Umbilical cord (tissue), 2 donors: ENCODE measurements at places on chromosomes 4 and X.

DNA sequence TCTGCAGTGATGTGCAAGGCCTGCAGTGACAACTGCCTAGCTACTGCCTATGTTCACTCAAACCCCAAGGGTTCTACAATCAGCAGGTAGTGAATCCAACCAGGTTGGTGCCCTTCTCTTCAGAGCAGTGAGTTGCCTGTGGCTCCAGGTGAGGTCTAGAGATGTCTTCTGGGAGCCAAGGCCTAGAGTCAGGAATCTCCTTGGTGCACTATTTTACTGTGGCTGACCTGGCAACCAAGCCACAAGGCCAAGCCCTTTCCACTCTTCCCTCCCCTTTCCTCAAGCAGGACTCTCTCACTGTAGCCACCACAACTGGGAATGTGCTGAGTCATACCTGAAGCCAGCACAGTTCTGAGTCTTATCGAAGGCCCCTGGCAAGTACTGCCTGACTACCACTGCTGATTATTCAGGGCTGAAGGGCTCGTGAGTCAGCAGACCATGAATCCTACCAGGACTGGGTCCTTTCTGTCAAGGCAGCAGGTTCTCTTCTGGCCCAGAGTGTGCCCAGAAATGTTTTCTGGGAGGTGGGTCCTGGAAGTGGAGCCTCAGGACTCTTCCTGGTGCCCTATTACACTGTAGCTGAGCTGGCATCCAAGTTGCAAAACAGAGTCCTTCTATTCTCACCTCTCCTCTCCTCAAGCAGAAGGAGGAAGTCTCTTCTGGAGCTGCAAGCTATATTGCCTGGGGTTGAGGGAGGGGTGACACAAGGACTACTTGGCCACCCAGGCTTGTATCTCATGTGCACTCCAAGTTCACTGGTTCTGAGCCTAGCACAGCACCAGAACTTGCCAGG lies 111.6 kb downstream of the BTC start:
- peak; percentile 9 for DNase-seq

- DNase-seq: peak; percentile 58
Observed at GRCh38 chr4:40594261-40595178, 35.1 kb downstream of the RBM47 start.

GRCh38 chrX:154784149-154784995 lies 20.9 kb downstream of the MPP1 start:
- no peak for DNase-seq

GRCh38 chrX:281166-281999 lies at the start of gene PLCXD1:
Gene PLCXD1 (plus strand): TSS chrX:281381. CDS start chrX:284188, 2,807 bp downstream.
- DNase-seq: peak; percentile 89

- peak; percentile 39 for DNase-seq
Observed at GRCh38 chr4:129641179-129641578, 545.2 kb downstream of the C4orf33 start.

DNA sequence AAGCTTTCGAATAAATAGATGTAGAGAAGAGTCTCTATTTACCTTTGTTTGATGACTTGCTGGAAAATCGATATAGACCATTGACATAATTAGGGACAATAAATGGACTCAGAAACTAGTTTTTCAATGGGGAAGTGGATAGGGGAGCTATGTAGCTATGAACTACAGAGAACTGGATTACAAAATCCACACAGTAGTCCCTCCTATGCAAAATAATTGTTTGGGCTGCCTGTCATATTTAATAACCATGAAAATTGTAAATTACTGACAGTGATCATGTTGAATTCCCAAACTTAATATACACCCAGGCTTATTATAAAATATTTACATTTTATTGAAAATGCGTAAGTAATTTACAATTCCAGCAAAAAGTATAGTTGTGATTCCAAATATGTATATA lies 333.1 kb upstream of the FAM241A start:
- no peak for DNase-seq

- DNase-seq: no peak
Observed at GRCh38 chr4:86050496-86050895, 309.4 kb downstream of the MAPK10 start.

DNA sequence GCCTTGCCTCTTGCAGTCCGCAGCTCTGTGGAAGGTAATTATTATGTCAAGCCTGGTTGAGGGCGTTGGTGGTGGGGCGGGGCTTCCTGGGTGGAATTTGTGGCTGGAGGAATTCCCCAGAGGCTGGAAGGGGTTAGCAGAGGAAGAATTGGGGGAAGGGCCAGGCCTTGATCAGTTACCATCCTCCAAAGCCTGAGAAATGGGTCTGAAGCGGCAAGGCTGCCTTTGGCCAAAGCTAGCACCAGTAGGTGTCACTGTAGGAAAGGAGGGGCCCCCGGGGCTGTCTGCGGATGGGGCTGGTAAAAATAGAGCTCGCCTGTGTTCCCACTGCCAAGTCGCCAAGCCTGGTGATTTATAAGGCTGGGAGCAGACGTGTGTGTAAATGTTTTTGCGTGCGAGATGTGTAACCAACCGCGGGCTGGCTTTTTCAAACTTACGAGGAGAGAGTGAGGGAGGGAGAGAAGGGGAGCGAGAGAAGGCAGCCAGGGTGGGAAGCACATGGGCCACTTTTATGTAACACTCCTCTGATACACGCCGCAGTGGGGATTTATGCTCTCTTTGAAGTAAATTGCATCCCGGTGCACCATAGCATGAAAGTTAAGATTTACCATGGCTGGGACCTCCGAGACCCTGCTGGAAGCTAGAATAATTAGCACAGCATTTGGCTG lies 367.0 kb downstream of the BCOR start:
- peak; percentile 86 for DNase-seq

GRCh38 chr4:10482913-10483312 lies 25.7 kb upstream of the ZNF518B start:
- DNase-seq: no peak

DNA sequence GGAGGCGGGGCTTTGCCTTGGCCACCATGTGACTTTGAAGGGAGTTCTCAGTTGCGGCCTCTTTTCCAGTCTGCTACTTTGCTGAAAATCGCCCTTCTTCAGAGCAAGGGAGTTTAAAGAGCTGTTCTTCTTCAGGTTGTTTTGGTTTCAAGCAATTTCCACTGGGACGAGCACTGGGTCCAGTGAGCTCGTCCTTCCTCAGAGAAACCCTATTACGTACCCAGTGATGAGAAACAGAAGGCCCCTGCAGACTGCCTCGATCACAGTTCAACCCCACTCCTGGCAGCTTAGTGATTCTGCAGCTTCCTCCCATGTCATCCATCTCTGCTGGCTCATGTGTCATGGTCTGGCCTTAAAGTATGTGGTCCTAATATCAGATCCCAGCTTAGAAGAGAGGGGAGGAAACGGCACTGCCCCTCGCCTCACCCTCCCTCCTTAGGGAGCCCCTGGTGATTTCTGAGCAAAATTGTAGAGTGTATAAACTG lies 7.8 kb upstream of the FAM149A start:
- DNase-seq: peak; percentile 51

GRCh38 chr4:125948021-125948420 lies 633.3 kb downstream of the FAT4 start:
- no peak for DNase-seq

GRCh38 chrX:40272141-40272540 lies 174.4 kb upstream of the BCOR start:
- DNase-seq: no peak

DNA sequence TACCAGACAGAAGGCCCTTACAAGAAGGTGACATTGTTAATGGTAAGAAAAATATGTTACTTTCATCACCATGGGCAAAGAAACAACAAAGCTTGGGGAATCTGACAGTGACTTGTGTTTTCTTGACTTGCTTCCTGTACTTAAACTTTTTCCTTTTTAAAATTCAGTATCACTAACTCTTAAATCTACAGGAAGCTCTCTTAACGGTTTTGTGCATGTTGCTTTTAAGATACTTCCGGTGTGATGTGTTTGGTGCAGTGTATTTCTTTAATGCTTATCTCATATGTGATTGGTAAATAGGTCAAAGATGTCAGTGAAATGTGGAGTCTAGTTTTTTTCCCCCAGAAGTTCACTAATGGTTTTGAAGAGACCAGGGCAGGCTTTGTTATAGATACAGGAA lies 45.2 kb downstream of the ADH5 start:
- no peak for DNase-seq

DNA sequence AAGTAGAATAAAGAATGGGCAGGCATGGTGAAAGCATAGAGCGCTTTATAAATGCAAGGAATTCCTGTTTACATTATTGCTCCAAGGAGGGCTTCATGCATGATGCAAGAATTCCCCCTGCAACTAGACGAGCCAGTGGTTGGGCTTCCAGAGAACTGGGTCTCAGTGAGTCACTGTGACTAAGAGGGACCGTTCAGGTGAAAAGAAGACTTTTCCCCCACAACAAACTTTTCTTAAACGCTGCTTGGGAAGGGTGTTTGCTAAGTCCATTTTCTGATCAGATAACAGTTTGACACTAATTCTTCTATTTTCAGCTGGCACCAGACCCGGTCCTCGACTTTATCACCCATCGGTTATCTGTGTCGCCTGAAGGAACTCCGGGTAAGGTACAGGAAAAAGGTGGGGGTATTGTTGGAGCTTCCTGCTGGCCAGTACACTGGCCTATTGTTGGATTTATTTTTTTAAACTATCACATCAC lies 40.1 kb downstream of the LDB2 start:
- no peak for DNase-seq

DNA sequence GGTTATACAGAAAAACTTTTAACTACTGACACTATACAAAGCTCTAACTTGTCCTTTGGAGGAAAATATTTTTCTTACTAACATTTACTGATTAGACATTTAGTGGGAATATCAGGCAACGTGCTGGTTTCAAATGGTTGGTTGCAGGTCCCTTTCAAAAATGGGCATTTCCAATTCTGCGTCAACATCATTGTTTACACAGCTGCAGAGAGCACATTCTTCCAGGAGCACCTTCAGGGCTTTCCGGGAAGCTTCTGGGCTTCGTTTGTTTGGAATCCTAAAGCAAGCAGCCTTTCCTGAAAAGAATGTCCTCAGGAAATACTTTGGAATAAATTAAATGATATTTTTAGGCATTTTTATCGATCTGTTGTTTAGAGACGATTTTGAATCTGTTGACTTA lies 289.7 kb downstream of the TRIML1 start:
- no peak for DNase-seq

GRCh38 chr4:76696109-76696508 lies 201.8 kb downstream of the SOWAHB start:
- peak; percentile 80 for DNase-seq

DNA sequence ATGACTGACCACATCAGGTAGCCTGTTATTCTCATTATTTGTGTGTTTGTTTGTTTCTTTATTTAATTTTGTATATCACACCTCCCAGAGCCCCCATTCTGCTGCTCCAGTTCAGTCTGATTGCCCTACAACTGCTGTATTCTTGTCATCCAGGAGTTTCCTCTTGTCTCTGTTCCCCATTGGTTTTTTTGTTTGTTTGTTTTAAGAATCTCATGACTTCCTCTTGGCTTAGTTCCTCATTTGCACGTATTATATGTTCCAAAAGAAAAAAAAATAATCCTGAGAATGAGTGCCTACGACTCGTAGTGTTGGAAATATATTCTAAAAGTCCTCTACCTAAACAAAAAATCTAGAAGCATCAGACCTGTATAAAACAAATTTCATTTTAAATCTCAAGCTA lies 142.3 kb upstream of the SLIT2 start:
- DNase-seq: no peak

GRCh38 chr4:132334081-132334480 lies 815.0 kb upstream of the PCDH10 start:
- DNase-seq: no peak

GRCh38 chr4:72390409-72390808 lies 178.6 kb downstream of the ADAMTS3 start:
- DNase-seq: no peak

DNA sequence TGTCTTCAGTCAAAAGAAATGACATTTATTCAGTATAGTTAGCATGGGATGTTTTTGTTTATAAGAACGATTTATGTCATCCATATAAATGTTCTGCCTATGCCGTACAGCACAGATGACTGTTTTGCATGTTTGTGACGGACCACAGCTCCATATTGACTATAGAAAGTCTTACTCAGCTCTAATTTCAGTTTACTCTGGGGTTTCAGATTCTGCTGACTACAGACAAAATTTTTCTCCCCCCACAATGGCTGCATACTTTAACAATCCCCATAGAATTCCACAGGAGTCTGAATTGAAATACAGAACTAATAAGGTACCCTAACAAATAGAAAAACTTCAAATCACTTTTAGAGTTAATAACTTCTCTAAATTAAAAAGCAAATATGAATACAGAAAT lies 191.0 kb downstream of the SCFD2 start:
- DNase-seq: no peak

DNA sequence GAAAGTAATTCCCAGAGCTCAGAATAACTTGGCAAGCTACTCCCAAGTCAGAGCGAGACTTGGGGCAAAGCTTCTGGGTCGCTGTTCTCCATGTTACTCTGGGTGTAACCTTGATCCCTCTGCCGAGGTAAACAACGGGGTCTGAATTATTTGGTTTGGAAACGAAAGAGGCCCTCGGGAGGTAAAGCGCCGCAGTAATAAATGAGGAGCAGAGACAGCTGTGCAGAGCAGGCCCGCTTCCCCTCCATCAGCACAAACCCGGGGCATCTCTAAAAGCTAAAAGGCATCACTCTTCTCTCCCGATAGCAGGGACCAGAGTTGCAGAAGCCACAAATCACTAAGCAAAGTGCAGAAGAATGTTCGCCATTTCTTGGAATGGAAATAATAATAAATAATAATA lies 561.5 kb downstream of the BCOR start:
- no peak for DNase-seq

DNA sequence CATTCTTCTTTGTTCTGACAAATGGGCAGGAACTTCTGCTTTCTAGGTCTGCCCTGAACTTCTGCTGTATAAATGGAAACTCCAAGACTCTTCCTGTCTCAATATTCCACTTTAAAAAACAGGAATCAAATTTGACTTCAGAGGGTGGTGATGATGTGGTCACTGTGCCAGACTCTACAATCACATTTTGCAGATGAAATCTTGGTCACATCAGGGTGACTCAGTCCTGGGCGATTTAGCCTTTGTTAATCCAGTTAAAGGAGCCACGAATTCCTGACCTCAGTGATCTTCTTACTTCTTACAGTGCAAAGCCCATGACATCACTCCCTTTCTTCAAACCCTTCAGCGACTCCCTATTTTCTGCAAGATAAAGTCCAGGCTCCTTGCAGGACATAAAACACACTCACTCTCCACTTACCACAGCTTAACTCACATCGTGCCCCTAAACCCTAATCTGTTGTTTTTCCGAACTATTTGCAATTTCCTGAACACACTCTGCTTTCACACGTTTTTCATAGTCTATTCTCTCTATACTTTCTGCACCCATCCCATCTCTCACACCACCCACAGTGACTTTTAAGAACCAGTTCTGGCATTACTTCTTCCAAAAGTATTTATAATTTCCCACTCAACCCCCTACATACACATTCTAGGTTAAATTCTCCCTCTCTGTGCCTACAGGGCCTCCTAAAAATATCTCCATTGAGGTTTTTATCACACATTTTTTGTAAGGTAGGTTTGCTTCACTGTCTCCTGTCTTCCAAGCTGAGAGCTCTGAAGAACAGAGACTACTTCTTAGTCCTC lies 11.1 kb downstream of the GASK1B start:
- DNase-seq: peak; percentile 95

DNA sequence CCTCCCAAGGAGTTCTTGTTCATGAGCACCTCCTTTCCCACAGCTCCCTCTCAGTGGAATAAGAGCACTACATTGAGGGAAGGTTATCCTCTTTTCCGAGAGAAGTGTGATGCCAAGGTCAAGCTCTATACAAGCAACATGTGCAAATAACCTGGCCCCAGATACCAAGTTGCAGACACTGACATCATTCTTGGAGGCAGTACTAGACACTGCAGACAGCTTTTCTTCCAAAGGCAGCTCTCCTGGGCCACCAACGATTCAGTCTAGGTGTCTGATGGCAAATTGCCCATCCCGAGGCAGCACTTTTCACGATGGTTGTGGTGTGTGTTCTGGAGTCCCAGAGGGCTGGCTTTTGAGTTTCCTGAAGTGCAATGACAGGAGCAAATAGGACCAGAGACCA lies 384.9 kb downstream of the TLL1 start:
- no peak for DNase-seq
